ENCODE measurements at places on chromosomes 3 and 15.
A peak's percentile ranks its signal among the peaks of the same experiment; 100 is the strongest.

DNA sequence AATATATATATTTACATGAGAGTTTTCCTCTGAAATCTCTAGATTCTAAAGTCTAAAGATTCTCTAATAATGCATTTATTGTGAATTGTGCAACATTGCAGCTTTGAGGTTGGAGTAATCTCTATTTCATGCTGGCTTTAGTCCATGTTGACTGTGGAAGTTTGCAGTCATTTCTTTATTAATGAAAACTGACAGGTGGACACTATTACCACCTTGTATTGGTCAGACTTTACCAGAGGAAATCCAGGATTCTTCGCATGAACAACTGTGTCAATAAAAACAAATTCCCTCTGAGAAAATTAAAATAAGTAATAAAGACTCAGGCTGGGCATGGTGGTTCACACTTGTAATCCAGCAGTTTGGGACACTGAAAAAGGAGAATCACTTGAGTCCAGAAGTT is 274.1 kb downstream of the SHQ1 start:
- DNase-seq: no peak

DNA sequence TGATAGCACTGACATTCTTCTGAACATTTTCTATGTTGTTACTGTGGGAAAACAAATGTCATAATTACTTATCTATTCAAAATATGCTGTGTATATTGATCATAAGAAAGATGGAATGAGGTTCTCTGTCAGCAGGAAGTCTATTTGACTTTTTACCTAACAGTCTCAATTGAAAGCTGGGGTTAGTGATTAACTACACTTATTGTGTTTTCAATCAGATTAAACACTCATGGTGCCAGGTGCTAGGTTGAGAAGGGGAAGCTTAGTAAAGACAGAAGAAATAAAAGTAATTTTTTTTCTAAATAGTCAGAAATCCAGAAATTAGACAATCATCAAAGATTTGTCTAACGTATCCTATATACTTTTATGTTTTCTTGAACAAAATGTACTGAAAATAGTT is 281.0 kb upstream of the NR2E3 start:
- no peak for DNase-seq

DNA sequence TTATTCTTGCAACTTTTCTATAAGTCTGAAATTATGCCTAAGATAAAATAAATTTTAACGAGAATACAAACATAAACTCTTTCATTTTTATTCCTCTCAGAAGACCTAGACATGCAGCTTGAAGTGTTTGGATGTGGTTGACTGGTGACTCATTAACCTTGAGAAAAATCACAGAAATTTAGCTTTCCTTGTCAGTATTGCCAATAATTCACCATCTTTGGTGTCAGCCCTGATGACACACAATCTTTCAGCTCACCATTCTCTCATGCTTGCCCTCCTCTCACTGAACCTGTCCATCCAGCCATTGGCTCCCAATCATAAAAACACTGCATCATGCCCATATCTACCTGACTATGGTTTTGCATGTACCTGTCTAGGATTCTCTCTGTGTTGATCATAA is 22.6 kb upstream of the TNFAIP8L3 start:
- DNase-seq: no peak

- DNase-seq: no peak
Observed at GRCh38 chr3:115397433-115397832, 225.9 kb upstream of the GAP43 start.

GRCh38 chr3:181457190-181457589 is 254.5 kb upstream of the SOX2 start:
- peak; percentile 95 for DNase-seq

Measured in midbrain (tissue), 1 donor.